ENCODE measurements at places on chromosomes 6 and 20. TPM values are rescaled to one million over a fixed set of nuclear protein-coding genes. Genes with fewer than 3 reads are reported as not detected.

DNA sequence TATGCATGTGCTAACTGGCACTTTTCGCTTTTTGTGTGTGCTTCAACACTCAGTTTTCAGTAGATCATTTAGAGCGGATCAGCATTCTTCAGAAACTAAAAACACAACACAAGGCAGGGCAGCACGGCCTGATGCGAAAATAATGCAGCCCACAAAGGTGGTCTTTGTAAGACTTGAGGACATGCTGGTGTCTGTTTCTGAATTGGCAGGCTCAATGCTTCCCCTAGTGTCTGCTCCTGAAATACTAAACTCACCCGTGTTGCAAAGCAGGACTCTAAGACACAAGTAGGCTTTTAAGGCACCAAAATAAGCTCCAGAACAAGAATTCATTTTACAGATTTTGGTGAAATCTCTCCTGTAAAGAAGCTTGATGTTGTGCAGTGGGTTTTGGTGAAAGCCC, 676.5 kb downstream of the TENT5A start:
- no peaks in the 10 kb centered on the region for H3K36me3 ChIP-seq
- DNase-seq: peak; percentile 73
- no peaks in the 10 kb centered on the region for H3K27me3 ChIP-seq
- H3K27ac ChIP-seq: no peak overlapping the region
- no peaks in the 10 kb centered on the region for H3K4me1 ChIP-seq
- no peak overlapping the region for H3K4me3 ChIP-seq

The GPX5 gene
- total RNA-seq: not detected

The TNFRSF6B gene
- not detected for total RNA-seq

GRCh38 chr6:79152269-79152737, 74.2 kb upstream of the PHIP start:
- peaks cover 9% of the 10 kb centered on the region for H3K4me1 ChIP-seq
- H3K27me3 ChIP-seq: no peaks in the 10 kb centered on the region
- peak overlapping the region; percentile 61 for H3K4me3 ChIP-seq
- peak; percentile 87 for DNase-seq
- H3K36me3 ChIP-seq: no peaks in the 10 kb centered on the region
- peak overlapping the region; percentile 47 for H3K27ac ChIP-seq

GRCh38 chr20:48455651-48456365, 372.0 kb downstream of the PREX1 start:
- peaks cover 15% of the 10 kb centered on the region for H3K4me1 ChIP-seq
- H3K4me3 ChIP-seq: no peak overlapping the region
- H3K36me3 ChIP-seq: no peaks in the 10 kb centered on the region

DNA sequence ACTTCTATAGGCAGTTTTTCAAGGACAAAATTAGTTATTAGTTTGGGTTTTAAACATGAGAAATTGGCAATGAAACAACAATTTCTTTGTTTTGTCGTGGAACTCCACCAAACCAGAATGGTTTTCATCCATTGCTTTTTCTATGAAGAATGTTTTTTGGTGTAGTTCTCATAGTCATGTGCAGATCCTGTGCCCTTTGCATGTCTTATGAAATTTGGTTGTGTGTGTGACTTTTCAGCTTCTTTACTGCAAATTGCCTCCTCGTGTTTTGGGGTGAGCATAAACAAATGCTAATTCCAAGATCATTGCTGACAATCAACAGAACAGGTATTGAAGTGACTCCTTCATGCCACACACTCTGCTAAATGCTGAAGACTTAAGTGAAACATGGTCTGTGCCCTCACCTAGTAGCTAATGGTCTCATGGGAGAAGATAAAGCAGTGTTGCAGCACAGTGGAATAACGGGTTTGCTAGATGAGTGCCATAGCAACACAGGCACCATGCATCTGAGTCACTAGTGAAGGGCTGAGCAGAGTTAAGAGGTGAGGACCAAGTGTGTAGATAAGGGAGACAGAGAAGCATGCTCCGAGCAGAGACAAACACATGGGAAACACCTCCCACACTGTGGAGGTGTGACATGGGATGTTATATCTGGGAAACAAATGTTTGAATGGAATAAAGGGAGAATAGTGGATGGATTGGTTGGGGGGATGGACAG, 120.0 kb downstream of the SLC16A10 start:
- no peak for DNase-seq
- H3K4me3 ChIP-seq: no peak overlapping the region
- peaks cover 4% of the 10 kb centered on the region for H3K4me1 ChIP-seq
- no peak overlapping the region for H3K27ac ChIP-seq
- H3K27me3 ChIP-seq: no peaks in the 10 kb centered on the region

GRCh38 chr6:81608776-81609175, 143.7 kb downstream of the TENT5A start:
- H3K4me1 ChIP-seq: no peaks in the 10 kb centered on the region
- H3K27ac ChIP-seq: no peak overlapping the region
- H3K36me3 ChIP-seq: no peaks in the 10 kb centered on the region
- H3K4me3 ChIP-seq: no peak overlapping the region

GRCh38 chr20:63946986-63947637, 9.1 kb downstream of the UCKL1 start:
- H3K36me3 ChIP-seq: peaks cover 15% of the 10 kb centered on the region
- no peak overlapping the region for H3K4me3 ChIP-seq
- no peak for DNase-seq
- peak overlapping the region; percentile 14 for H3K27ac ChIP-seq
- H3K27me3 ChIP-seq: no peaks in the 10 kb centered on the region

- no peak for DNase-seq
- no peaks in the 10 kb centered on the region for H3K4me1 ChIP-seq
- no peaks in the 10 kb centered on the region for H3K36me3 ChIP-seq
- H3K4me3 ChIP-seq: no peak overlapping the region
Observed at GRCh38 chr6:98124171-98124570, 710.2 kb upstream of the POU3F2 start.

The CLDN20 gene
- total RNA-seq: not detected

The RHAG gene
- total RNA-seq: not detected

DNA sequence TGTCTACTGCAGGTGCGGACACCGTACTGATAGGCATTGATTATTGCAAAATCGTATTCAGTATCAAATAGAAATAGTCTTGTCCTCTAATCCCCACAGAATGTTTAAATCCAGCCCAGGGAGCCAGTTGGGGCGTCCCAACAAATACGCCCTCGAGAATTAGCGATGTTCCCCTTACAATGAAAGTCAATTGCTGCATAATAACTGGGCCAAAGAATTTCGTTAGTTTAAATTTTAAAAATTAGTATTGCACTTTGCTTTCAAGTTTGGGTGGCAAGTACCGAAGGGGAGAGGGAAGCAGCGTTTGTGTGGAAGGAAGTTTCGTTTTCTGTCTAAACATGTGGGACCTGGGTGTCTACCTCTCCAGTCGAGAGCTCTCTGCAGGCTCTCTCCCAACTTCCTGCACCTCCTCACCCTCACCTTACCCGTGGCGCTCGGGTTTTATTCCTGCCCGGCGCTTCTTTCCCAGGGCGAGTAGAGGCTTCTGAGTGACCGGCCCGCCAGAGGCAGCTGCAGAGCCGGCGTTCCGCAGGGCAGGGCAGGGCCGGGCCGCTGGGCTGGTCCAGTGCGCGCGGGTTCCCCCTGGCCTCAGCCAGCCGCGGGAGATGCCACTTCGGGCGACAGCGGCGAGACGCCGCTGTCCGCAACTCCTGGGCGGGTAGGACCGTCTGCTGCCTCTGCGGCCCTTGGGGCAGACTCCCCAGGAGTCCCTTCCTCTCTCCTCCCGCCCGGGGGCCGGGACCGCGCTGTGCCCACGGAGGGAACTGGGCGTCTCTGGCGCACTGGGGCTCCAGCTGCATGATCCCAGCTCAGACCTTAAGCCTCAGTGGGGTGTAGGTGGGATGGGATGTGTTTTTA, 862 bp upstream of the TFAP2C start:
- no peaks in the 10 kb centered on the region for H3K36me3 ChIP-seq
- peaks cover 87% of the 10 kb centered on the region for H3K27me3 ChIP-seq
- peak; percentile 81 for DNase-seq
- H3K4me3 ChIP-seq: peak overlapping the region; percentile 81
- no peak overlapping the region for H3K27ac ChIP-seq
